PC-9 (cell line): ENCODE measurements at places on chromosomes 16 and 17.

GRCh38 chr16:70804734-70805169 lies 3.8 kb upstream of the VAC14 start:
- no peak for DNase-seq

- DNase-seq, result no peak
Observed at GRCh38 chr17:16888413-16889087, 83.4 kb downstream of the TNFRSF13B start.

- DNase-seq, result no peak
Observed at GRCh38 chr16:67549936-67550335, 12.4 kb upstream of the CTCF start.

DNA sequence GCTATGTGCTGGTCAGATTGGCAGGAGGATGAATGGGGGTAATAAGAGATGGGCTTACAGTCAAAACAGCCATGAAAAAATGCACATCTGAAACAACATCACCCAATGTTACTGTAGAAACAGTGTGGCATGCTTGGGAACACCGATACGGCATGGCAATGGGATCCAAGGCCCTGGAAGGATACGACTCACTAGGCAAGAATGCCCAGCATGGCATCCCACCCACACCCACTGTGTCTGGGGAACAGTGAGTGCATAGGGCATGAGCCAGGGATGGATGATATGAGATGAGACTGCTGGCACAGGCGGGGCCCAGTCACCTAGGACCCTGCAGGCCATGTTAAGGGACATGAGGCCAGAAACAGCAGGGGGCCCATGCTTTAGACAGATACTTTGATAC lies 11.5 kb downstream of the TRIM25 start:
- no peak for DNase-seq

DNA sequence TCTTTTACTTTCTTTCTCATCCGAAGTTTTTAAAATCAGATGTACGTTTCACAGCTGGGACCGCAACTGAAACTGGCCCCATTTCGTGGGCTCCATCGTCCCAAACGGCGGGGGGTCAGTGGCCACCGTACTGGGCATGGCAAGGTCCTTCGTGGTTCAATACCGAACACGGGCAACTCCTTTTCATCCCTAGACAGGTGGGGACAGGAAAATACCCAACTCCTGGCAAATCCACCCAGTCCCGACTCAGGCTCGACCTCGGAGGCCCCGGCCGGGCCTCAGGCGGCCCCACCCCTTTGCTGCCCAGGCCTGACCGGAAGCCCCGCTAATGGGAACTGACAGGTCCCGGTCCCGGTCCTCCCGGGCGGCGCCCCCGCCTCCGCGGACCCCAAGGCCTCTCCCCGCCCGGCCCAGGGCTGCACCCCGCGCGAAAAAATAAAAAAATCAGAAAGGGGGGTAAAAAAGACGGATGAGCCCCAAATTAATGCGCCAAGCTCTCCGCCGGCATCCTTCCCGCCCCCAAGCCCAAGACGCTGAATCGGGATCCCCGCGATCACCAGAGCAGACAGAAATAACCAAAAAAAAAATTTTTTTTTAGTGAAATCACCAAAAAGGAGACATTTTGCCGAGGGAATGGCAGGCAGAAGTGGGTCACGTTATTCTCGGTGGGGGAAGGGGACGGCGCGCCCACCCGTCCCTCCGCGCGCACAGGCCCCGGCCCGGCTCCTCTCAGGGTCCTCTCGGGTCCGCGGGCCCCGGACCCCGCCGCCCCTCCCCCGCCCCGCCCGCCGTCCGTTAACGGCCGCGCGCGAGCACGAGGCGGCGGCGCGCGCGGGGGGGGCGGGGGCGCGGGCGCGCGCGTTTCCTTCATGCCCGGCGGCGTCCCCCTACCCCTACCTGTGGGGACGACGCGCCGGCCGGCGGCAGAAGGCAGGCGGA lies 562 bp downstream of the ZC3H7A start:
- peak; percentile 52 for DNase-seq

DNA sequence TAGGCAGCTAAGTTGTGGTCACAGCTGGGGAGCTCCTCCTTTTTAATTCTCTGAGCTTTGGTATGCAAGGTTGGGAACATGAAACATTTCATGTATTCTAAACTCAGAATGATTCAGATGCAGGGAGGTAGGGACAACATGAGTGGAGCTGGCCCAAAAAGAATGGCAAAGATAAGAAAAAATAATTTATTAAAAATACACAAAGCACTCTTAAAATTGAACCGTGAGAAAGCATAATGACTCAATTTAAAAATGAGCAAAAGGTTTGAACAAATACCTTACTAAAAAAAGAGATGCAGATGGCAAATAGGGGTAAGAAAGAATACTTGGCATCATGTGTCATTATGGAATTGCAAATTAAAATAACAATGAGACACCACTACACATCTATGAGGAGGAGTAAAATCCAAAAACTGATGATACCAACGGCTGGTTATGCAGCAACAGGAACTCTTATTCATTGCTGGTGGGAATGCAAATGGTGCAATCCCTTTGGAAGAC lies 175.6 kb upstream of the IRX3 start:
- no peak for DNase-seq

DNA sequence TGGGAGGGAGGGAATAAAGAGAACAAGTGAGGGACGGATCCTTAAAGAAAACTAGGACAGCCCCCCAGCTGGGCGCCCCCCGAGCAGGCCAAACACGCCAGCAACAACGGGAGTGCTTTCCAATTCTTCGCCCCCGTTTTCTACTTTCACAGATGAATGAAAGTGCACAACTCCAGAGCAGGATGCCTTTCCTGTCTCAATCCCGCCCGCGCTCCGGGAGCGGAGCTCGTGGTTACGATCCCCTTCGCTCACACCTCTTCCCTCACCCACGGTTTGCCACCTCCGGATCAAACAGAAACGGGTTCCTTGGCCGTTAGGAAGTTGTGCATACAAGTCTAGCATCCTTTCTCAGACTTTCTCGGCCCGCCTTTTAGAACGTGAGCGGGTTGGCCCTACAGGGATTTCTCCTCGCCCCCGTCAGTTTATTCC lies 680 bp downstream of the SKA2 start:
- DNase-seq, result peak; percentile 46

GRCh38 chr16:61050547-61050946 lies 985.7 kb downstream of the CDH8 start:
- no peak for DNase-seq

GRCh38 chr17:58231641-58232040 lies 6.7 kb upstream of the LPO start:
- DNase-seq, result no peak

DNA sequence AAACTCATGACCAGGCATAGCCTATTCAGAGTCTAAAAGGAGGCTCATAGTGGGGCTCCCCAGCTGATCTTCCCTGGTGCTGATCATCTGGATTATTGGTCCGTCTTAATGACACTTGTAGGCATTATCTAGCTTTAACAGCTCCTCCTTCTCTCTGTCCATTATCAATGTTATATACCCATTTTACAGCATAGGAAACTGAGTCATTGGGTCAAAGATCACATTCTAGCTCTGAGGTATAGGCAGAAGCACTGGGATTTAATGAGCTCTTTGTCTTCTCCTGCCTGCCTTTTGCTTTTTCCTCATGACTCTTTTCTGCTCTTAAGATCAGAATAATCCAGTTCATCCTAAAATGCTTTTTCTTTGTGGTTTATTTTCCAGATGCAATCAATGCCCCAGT lies 756 bp downstream of the CCL2 start:
- no peak for DNase-seq

DNA sequence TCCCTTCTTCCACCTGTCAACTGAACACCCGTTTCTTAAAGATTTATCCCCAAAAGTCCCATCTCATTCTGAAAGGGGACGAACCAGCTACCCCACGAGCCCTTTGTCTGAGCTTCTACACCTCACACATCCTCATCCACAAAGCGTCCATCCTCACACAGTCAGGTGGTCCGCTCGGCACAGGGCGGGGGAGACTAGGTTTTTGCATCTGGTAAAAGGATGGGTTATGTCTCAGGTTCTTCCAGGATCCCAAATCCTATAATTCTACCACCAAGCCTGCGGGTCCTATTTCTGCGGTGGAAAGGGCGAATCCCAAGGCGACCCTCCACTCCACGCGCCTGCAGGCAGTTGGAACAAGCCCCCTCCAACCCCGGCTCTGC lies 458 bp downstream of the GFOD2 start:
- no peak for DNase-seq

GRCh38 chr17:19317359-19318095 lies 45.0 kb downstream of the B9D1 start:
- peak; percentile 70 for DNase-seq

DNA sequence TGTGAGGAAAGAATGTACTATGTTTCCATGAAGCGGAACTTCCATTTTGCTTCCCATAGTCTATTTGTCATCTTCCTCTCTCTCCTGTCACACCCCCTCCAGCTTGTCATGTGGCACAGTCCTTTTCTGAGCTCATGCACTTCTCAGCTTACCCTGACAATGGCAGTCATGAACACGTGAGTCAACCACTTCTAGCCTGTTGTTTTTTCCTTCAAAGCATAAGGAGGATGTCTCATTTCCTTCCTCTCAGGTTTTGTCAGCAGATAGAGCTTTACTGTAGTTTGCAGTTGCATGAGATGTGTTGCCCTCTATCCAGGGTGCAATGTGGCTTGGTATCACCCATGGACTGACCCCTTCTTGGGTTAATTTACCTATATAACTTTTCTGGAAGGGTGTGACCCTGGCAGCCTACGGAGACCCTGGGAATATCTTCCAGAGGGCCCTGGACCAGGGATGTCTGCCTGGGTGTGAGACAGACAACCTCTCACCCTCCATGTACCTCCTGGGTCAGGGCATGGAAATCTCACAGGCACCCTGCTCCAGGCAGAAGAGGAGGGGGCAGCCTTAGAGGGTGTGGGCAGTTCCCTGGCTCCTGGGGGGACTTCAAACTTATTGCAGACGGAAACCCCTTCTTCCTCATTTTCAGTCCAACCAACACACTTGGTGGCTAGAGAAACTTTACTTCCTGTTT lies 4.0 kb upstream of the ZNF267 start:
- DNase-seq, result peak; percentile 16

- DNase-seq, result no peak
Observed at GRCh38 chr16:29983420-29984136, 9.9 kb downstream of the TAOK2 start.

DNA sequence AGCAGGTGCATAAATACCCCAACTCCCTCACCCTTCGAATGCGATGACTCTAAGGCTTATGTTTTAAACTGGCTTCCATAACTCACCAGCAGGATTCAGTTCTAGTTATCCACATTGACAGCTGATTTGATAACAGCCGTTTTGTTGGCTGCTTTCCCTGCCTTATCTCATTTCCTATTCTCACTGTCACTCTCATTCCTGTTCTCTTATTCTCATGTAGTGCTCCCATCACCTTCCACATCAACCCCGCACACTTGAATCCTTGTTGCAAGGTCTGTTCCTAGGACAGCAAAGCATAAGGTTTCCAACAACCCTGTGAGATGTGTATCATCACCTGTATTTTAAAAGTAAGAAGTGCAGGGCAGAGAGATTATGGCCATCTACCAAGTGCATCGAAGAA lies 344.4 kb downstream of the CDH13 start:
- no peak for DNase-seq

DNA sequence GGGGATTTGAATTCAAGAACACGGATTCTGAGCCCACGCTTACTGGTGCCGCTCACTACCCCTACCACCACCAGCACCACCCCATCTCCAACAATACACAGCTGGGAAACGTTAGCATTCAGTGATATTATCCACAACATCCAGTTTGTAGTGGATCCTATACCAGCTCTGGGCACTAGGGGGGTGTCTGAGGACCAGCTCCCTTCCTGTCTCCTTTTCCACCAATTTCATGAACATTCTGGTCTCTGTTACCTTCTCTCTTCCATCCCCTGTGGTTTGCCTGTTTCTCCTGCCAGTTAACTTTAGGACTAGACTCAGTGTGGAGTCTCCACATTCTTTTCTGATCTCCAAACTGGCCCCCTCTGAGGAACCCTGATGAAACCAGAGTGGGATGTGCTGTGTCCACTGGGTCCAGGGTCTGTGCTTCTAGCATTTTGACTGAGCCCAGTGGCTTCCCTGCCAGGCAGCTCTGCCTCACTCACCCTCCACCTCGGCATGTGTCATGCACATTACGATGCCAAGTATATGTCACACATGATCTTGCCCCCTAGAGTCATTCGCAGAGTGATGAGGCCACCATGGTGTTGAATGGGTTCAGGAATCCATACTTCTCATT lies 187.0 kb upstream of the CDH13 start:
- DNase-seq, result no peak

DNA sequence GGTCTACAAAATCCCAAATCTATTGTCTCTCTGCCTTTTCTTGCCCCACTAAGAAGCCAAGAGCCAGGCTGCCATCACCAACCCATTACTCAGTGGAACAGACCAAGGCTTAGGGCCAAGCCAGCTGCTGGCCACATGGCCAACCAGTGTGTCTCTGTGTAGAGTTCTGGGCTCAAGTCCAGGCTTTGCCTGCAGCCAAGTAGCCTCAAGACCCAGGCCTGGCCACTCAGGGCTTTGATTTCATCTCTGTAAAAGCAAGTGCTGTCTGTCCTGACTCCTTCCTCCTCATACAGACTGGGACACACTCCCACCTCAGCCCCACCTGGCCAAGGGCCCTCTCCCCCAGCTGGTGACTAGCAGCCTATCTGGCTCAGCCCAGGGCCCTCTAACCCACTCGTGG lies 14.6 kb downstream of the SREBF1 start:
- no peak for DNase-seq

GRCh38 chr16:87877942-87878507 lies 8.7 kb upstream of the SLC7A5 start:
- no peak for DNase-seq

DNA sequence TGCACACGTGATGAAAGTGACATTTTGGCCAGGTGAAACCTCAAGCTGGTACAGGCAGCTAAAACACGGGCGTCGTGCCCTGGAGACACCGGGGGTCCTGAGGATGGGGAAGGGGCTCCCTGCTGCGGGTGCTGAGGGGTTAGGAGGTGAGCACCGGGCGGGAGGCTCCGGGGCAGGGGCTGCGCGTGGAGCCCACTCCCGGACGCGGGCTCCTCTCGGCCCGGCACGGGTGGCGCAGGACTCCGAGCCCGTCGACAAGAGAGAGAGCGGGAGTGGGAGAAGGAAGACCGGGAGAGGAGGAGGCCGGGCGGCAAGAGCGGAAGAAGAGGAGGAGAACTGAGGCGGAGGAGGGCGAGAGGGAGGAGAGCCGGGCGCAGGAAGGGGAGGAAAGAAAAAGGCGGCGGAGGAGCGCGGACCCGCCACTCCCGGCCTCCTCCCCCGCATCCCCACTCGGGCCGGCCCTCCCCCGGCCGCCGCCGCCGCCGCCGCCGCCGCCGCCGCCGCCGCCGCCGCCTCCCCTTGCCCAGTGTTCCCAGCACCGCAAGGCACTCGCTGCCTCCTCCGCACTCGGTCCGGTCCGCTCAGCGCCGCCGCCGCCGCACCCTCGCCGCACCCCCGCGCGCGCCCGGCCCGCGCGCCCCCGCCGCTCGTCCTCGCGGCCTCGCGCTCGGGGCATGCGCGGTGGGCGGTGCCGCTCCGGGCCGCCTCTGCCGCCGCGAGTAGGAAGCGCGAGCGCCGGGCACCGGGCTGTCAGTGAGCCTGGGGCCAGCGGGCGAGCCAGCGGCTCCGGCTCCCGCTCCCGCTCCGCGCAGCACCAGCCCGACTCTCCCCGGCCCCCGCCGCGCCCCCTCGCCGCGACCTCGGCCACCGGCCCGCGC lies at the start of gene PRKCA:
PRKCA (plus strand) TSS at position 750 of the 878 bp plus-strand sequence.
- peak; percentile 83 for DNase-seq

GRCh38 chr17:8862213-8863056 lies 5.0 kb downstream of the PIK3R6 start:
- no peak for DNase-seq
